ENCODE measurements at places on chromosomes 3 and 15.
A peak's percentile ranks its signal among the peaks of the same experiment; 100 is the strongest.

- DNase-seq: no peak
These were observed 129.1 kb upstream of the ANKRD28 start for GRCh38 chr3:15926871-15927270.

DNA sequence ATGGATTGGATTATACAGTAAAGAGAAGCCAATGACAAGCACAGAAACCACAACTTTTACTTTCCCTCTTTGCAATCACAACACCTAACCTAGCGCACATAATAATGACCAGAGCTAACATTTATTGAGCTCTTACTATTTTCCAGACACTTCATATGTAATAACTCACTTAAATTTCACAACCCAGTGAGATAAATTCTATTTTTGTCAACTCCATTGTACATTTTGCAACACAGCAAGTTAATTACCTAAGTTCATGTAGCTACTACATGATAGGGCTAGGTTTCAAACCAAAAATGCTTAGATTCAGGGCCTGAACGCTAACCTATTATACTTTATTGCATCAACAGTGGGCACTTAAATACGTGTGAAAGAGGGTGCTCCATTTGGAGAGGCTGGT is 89.5 kb downstream of the GADL1 start:
- DNase-seq: no peak

GRCh38 chr3:128423525-128424147 is 43.1 kb downstream of the DNAJB8 start:
- DNase-seq: no peak

DNA sequence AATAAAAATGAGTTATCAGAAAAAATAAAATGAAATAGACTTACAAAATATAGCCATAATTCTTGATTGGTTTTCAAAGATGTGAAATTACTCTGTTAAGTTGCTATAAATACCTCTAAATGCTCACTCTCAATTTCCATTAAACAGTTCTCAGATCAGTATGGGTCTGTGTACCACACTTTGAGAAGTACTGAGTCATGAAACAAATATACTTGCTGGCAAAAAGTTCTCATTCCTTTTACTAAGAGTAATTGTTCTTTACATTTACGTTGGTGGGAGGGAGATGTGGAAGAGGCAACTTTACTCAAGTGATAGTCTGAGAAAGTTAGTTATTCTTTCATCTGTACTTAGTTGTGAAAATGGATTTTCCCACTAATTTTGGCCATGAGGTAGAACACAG is 96.3 kb downstream of the ZNF385D start:
- no peak for DNase-seq

DNA sequence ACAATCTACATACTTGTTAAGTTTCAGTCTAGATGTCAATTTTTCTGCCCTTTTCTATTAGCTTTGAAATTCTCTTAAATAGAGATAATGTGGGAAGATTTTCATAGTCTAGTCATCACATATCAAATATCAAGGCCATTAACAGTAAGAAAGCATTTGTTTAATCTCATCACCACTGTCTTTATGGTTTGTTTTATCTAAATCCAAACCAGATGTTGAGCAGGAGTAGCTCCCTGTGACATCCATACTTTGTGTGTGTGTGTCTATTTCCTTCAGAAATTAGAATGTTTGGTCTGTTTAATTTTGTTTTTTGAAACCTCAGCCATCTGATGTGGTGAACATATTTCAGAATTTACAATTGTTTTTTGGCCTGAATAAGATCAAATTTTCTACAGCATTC is 23.1 kb upstream of the GOLGA8B start:
- no peak for DNase-seq

DNA sequence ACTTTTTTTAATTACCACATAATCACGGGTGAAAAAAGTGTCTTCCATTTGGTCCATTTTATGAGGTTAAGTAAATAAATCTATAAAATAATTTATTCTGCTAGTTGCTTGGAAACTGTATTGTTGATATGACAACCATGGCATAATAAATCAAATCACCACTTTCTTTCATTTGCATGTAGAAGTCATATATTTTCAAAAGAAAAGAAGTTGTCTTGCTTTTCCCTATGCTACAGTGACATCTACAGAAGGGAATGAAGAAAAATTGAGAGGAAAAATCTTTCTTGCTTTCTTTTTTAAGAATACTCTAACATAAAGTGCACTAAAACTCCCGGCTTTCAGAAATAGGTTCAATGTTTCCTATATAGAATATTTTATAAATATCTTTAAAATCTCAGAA is 228.5 kb downstream of the ZBBX start:
- no peak for DNase-seq

GRCh38 chr3:12590096-12590495 is 33.2 kb downstream of the MKRN2 start:
- DNase-seq: no peak

DNA sequence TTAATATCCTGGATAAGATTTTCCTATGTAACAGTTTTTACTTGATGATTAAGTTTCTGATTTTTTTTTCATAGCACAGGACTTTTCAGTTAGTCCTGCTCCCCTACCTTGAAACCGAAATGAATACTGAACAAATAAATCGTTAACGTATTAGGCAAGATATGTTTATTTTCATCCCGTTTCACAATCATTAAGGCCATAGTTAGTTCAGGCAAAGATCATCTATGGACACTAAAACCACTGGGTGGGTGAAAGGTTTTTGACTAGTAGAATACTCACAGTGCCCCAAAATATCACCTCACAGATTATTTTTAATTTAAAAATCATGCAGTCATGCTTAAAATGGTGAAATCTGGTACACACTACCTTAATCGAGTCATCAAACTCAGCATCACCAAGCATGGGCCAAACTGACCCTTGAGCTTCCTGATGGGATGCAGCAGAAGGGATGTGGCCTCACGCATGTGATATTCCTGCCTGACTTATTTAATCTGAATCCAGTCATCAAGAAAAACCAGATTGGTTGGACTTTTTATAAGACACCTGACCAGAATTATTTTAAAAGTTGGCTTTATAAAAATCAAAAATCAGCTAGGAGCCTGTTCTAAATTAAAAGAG is 365.0 kb downstream of the LPP start:
- no peak for DNase-seq

DNA sequence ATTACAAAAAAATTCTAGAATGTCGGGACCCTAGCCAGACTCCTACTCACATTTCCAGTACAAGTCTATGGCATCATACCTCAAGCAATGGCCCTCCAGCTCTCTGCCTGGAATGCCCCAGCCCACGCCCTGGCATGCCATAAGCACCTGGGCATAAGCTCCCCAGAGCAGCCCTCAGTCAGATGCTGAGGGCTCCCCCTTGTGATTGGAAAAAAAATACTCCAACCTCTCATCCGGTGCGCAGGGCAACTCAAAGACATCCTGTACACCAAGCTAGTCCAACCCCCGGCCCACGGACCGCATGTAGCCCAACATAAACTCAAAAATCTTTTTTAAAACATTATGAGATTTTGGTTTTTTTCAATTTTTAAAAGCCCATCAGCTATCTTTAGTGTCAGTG is 115.4 kb downstream of the NEK10 start:
- DNase-seq: no peak

GRCh38 chr3:184354121-184354728 is 7.2 kb downstream of the CLCN2 start:
- DNase-seq: peak; percentile 57

GRCh38 chr15:89377024-89377841 is 42.6 kb upstream of the POLG start:
- DNase-seq: no peak

DNA sequence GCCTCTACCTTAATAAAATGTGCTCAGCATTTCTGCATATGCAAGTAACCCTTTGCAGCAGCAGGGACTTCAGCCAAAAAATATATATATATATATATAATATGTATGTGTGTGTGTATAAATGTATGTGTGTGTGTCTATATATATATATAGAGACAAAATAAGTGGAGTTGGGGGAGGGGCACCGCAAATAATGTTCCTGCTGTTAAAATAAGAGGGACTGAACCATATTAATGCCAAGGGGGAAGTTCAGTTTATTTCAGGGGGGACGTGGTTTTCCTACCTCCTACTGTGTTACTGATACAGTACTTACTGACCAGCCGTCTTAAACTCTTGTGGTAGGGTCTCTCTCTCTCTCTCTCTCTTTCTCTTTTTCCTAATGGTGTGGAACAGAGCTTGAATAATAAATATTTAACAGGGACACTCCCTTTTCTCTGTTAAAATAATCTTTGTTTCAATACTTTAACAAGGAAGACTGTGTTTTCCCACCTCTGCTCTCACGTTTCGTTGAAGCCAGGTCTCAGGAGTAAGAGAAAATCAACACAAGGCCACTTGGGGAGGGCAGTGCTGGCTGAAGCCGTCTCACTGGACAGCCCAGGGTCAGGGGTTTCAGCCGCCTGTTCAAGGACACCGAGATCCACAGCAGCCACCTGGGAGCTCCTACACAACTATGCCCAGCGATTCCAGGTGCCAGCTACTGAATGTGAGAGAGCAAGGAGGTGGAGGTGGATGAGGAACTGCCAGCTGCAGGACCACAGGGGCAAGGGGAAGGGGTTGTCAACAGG is 42.8 kb upstream of the ADAMTSL3 start:
- no peak for DNase-seq

DNA sequence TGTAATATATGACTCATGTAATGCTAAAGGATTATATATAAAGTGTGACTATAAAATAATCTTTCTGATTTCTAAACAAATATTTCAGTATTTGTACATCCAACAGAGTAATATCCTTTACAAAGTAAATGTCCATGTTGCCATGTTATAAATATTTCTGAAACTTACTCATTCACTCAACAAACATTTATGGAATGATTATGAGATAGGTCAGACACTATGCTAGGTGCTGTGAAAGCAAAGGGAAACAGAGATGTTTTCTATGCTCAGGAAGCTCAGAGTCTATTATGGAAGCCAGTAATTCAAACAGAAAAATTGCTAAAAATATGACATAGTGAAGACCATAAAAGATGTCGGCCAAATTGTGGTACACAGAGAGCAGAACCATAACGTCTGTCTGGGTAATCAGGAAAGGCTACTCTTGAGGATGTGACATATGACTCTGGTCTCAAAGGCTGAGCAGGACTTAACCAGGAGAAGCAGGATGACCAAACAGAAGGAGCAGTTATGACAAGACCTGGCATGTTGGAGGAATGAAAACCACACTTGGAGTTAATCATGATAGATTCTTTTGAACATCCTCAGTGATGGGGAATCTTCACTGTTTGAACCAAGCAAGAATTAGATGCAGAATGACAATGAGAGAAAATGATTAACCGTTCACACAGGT is 39.0 kb upstream of the MYO5C start:
- DNase-seq: no peak

- no peak for DNase-seq
These were observed 11.0 kb downstream of the STARD5 start for GRCh38 chr15:81312790-81313543.

- no peak for DNase-seq
These were observed 240.1 kb upstream of the LYSMD4 start for GRCh38 chr15:99973351-99973750.

DNA sequence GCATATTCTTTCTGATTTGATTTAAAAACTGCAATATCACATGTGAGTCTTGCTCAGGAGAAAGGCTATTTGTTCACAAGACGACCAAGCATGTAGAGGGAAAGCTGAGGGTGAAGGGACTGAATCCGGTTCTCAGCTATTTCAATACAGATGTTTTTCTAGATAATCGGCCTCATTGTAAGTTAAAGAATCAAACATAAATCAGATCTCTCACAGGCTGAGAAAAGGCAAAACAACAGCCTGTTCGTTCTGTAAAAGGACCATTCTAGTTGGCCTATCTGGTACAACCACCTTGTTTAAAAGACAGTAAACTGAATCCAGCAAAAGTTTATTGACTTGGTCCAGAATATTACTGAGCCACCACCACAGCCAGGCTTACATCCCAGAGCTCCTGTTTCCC is 1045.7 kb upstream of the CFAP20DC start:
- no peak for DNase-seq

DNA sequence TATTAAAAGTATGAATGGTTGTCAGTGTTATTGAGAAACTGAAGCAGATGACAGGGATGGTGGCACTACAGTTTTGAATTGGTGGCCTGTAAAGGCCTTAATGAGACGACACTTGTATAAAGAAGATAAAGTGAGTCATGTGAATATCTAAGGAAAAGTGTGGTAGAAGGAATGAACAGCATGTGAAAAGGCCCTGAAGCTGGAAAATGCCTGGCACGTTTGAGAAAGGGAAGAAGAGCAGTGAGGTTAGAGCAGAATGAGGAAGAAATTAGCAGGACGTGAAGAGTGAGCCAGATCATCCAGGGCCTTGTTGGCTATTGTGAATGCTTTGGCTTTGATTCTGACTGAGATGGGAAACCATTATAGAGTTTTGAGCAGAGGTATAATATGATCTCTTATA is 387.6 kb upstream of the DPH6 start:
- DNase-seq: no peak

- no peak for DNase-seq
These were observed 43.4 kb downstream of the TRIM69 start for GRCh38 chr15:44779761-44780160.

- DNase-seq: no peak
These were observed 37.2 kb upstream of the ANPEP start for GRCh38 chr15:89851673-89852341.

GRCh38 chr3:14481018-14481645 is 59.0 kb downstream of the GRIP2 start:
- DNase-seq: no peak

DNA sequence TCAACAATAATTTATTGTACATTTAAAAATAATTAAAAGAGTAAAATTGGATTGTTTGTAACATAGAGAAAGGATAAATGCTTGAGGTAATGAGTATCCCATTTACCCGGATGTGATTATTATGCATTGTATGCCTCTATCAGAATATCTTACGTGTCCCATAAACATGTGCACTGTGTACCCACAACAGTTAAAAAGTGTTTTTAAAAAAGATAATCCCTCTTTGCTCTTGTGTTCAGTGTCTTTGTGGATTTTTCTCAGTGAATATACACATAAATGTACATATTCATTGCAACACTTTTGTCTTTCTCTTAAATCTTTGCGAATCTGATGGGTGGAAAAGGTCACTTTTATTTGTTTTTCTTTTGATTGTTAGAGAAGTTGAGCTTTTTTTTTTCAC is 20.4 kb downstream of the YEATS2 start:
- no peak for DNase-seq

- no peak for DNase-seq
These were observed 835.4 kb upstream of the GBE1 start for GRCh38 chr3:82596805-82597204.

- no peak for DNase-seq
These were observed 76.6 kb downstream of the P3H2 start for GRCh38 chr3:190044142-190044541.

GRCh38 chr3:184659797-184660301 is 52.0 kb downstream of the MAGEF1 start:
- DNase-seq: no peak

Measured in stimulated activated CD8-positive, alpha-beta memory T cell treated with anti-CD3 and anti-CD28 coated beads, Interleukin-2, amount 100 ng/mL, for 48 hours (primary cell).